ENCODE measurements at places on chromosomes 2 and 18.

- DNase-seq: no peak
Measured at GRCh38 chr2:231571661-231572191, 20.9 kb upstream of the TEX44 start.

DNA sequence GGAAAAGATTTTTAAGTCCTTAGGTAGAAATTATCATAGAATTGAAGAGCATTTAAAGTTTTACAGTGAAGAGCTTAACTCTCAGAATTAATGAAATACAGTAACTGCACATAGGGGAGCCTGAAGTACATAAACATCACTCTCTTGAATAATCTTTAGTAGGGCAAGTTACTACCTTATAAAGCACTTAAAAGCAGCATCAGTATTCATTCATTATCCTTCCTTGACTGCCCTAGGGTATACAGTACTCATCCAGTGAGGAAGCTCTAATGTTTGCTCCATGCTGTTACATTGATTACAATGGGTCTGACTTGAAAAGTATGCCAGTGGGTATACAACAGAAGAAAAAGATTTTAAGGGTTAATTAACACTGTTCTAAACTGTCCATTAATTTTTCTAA lies 66.5 kb downstream of the ATF2 start:
- no peak for DNase-seq

GRCh38 chr2:202721621-202722020 lies 86.9 kb downstream of the FAM117B start:
- no peak for DNase-seq

GRCh38 chr18:67615876-67616275 lies 99.4 kb upstream of the DSEL start:
- no peak for DNase-seq

GRCh38 chr2:223041527-223042109 lies 10.4 kb upstream of the KCNE4 start:
- no peak for DNase-seq
